Breast epithelium (tissue), 4 donors: ENCODE measurements at places on chromosomes 3 and 15. TPM values are rescaled to one million over a fixed set of nuclear protein-coding genes. Genes with fewer than 3 reads are reported as not detected.

Gene SLC51A
- total RNA-seq = not detected

Gene EDEM1
- total RNA-seq = 42.6 TPM

Gene MAGEL2
- 0.33 TPM for total RNA-seq

Gene MESP2
- total RNA-seq = not detected

Gene ZNF660
- 4.0 TPM for total RNA-seq
